ENCODE measurements at places on chromosomes 13 and 19.

GRCh38 chr13:59880468-59880867 lies 283.3 kb downstream of the DIAPH3 start:
- no peak for DNase-seq

DNA sequence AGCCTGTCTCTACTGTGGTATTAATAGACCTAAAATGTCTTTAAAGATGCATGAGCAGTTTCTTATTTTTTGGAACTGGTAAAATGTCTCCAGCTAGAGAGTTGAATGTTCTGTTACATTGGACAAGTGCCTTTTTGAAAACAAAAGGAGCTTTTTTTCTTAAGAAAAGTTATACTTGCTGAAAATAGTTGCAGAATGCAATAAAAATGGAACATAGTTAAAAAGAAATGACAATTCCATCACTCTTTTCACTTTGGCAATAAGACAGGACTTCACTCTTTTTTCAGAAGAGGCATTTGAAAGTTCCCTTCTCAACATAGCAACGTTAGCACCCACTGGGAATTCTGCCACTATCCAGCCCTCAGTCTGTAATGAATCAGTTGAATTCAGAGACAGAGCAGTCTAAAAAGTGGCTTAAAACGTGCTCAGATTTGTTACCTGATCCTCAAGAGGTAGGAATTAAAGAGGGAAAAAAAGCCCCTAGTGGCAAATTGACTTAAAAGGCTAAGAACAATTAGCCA lies 10.1 kb downstream of the RGCC start:
- peak; percentile 14 for DNase-seq

GRCh38 chr13:94968040-94968756 lies 255.9 kb upstream of the SOX21 start:
- no peak for DNase-seq

DNA sequence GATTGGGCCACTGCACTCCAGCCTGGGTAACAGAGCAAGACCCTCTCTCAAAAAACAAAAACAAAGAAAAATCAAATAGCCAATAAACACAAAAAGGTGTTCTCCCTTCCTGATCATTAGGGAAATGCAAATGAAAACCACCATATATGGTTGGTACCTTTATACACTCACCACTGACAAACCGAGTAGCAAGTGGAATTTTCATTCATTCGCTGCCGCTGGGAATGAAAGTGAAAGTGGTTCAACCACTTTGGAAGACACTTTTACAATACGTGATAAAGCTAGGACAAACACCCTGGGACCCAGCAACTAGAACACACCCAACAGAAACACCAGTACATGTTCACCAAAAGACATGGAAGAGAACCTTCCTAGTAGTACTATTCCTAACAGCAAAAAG lies 21.0 kb downstream of the GRIK5 start:
- DNase-seq = peak; percentile 26

- no peak for DNase-seq
Measured at GRCh38 chr13:32969516-32969941, 46.7 kb upstream of the KL start.

GRCh38 chr13:111552891-111553655 lies 232.6 kb downstream of the TEX29 start:
- DNase-seq = no peak

GRCh38 chr13:26561651-26562511 lies 4.4 kb downstream of the WASF3 start:
- no peak for DNase-seq

DNA sequence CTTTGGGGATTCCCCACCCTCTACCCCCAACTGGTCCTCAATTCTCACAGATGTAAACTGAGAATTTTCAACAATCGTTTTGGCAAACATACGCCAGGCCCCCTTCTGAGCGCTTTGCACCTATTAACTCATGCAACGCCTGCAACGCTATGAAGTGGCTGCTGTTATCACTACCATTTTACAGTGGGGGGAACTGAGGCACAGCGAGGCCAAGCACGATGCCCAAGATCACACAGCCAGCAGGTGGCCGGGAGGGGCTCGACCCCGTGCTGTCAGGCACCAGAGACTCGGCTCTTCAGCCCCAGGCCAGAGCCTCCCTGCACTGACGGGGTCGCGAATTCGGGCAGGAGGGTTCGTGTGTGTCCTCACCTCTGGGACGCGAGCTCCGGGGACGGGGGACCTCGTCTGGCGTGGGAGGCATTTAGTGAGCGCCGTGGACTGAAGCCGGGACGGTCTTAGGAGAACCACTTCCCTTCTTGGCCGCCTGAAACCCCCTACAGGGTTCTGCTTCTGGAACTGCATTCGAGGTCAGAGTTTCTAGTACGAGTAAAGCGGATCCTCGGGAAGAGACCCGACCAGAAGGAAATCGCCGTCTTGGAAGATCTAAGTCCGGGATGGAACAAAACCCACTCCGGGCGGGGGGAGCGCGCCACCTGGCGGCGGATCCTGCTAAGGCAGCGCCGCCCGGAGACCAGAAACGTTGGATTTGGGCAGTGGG lies 21.0 kb downstream of the ZNF114 start:
- peak; percentile 57 for DNase-seq

DNA sequence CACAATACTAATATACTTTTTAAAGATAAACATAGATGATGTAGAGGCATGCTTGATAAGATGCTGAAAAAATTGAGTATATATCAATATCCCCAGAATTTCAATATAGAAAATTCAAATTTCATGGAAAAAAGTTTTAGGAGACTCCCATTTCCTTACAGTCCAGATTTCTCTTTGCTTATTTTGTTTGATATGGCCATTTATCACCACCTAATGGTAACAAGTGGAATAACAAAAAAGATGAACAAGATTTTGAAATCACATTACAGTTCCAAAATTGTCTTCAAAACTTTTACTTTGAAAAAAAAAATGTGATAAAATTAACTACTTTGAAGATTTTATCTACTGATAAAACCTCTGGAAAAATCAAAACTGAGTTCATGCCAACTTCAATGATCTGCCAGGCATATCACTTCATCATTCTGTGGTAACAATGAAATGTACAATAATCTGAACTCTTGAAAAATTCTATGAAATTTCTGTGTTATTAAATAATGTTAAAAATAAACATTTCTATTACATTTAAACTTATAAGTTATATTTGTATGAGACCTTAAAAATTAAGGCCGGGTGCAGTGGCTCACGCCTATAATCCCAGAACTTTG lies 17.5 kb downstream of the MIPEP start:
- DNase-seq = peak; percentile 16

GRCh38 chr13:75694722-75695121 lies 58.6 kb downstream of the LMO7 start:
- DNase-seq = no peak

DNA sequence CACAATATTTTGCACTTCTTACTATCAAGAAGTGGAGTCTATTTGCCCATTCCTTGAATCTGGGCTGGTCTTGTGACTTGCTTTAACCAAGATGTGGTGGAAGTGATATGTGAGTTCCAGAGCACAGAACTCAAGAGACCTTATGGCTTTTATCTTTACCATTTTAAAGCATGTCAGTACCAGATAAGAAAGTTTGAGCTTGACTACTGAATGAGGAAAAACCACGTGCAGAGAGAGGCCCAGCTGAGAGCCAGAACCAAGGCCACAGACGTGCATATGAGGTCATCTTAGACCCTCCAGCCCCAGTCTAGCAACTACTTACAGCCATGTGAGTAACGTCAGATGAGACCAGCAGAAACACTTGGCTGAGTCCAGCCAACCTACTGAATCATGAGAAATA lies 6.3 kb upstream of the CDK8 start:
- no peak for DNase-seq

DNA sequence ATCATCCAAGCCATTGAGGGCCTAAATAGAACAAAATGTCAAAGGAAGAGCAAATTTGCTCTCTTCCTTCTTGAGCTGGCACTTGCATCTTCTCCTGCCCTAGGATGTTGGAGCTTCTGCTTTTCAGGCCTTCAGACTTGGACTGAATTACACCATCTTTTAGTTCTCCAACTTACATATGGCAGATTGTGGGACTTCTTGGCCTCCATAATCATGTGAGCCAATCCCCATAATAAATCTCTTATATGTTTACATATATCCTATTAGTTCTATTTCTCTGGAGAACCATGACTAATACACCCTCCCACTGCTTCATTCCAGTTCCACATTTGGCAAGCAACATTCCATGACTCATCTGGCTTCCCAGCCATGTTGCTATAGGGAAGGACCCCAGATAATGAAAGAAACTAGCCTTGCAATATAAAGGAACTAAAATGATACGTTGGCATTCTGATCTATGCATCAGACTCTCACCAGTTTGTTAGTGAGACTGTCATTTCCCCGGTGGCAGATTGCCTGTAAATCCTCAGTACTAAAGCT lies 11.0 kb upstream of the ACOD1 start:
- DNase-seq = no peak

GRCh38 chr13:108276060-108276459 lies 6.5 kb downstream of the TNFSF13B start:
- no peak for DNase-seq

GRCh38 chr19:21352830-21353229 lies 6.0 kb upstream of the ZNF738 start:
- DNase-seq = no peak

DNA sequence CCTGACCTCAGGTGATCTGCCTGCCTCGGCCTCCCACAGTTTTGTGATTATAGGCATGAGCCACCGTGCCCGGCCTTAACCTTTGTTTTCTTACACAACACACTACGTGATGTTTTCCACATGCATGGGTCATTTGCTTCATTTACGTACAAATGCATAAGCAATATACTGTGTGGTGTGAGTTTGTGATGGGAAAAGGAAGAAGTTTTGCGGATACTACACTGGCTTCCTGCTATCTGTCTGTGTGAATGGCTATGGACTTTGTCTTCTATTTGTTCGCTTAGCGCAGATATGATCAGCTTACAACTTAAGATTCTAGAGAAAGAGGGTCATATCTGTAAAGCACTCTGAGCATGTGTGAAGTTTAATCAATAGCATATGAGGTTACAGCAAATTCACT lies 5.5 kb upstream of the ALOX5AP start:
- no peak for DNase-seq

GRCh38 chr13:45872566-45872965 lies 21.0 kb upstream of the SIAH3 start:
- DNase-seq = no peak

DNA sequence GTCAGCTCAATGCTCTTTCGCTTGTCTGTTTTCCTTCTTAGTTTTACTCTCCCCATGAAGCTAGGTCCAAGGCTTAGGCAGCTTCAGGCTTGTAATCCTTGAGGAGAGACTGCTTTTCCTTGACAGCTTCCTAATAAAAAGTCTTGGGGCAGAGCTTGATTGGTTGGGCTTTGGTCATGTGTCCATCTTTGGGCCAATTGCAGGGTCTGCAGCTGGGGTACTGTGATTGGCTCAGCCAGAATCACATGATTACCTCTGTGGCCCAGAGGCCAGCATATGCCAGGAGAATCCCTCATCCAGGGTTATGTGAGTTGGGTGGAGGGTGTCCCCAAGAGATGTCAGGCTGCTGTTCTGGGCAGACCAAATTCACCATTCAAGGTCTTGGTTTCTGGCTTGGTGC lies 8.1 kb downstream of the KLK1 start:
- DNase-seq = no peak

DNA sequence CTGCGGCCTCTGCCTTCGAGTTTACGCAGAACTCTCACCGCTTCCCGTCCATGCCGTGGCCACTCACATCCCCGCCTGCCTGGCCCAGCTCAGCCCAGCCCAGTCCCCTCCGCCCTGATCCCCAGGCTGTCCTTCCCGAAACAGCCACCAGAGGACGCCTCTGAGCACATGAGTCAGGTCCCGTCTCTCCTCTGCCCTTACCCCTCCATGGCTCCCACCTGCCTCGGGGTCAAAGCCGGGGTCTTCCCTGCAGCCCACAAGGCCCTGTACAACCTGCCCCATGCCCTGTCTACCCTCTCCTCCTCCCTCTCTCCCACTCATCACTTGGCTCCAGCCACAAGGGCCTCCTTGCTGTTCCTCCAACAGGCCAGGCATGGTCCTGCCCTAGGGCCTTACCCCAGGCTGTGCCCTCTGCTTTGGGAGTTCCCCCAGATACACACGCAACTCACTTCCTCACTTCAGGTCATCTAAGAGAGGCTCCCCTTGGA lies 8.1 kb upstream of the SEMA6B start:
- peak; percentile 63 for DNase-seq

GRCh38 chr13:99282264-99283231 lies 24.4 kb upstream of the GPR18 start:
- DNase-seq = peak; percentile 65

GRCh38 chr19:18784786-18785120 lies 6.4 kb downstream of the COMP start:
- no peak for DNase-seq

- DNase-seq = no peak
Measured at GRCh38 chr13:80195649-80196048, 145.3 kb downstream of the SPRY2 start.

- no peak for DNase-seq
Measured at GRCh38 chr13:100650326-100650725, 24.3 kb downstream of the TMTC4 start.

DNA sequence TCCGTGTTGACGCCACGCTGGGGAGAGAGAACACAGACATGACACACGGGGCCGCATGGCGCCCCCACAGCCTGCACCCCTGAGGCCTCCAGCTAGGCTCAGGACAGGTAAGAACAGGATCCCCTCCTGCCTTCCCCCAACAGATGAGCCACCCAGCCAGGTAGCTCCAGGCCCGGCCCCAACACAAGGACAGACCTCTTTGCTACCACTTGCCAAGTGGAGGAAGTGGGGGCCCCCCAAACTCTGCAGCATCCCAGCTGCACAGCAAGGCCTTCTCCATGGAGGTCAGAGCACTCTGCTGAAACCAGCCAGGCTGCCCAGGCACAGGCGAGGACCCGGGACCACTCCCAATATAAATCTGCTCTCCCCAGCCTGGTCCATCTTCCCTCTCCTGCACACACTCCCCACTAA lies 31.5 kb downstream of the PEPD start:
- no peak for DNase-seq

- DNase-seq = no peak
Measured at GRCh38 chr19:13998426-13998825, 7.7 kb downstream of the RFX1 start.

GRCh38 chr13:74464670-74465069 lies 330.5 kb upstream of the KLF12 start:
- DNase-seq = no peak

GRCh38 chr13:98050041-98050466 lies 92.8 kb upstream of the FARP1 start:
- DNase-seq = no peak

DNA sequence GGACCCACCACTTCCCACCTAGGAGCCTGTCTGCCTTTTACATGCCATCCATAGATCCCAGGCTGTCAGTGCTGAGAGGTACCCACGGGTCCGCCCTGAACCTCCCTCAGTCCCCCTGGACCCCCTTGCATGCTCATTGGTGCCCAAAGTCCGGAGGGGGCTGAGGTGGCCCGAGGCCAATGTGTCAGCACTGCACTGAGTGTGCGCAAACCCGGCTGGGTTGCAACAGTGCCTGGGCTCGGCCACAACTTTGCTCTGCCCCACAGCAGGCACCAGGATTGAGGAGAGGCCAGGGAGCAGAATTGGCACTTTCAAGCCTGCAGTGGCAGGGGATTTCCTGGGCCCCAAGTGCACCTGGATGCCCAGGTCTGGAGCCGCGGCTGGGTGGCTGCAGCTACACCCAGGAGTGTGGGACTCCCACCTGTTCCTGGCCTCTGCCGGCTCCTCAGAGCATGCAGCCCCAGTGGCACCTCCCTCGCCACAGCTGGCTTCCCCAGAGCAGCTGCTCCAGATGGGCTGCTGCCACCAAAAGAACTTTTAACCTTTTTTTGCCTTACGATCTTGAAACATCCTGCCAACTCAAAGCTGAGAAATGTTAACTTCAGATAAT lies 837.0 kb downstream of the SLITRK6 start:
- no peak for DNase-seq

- DNase-seq = no peak
Measured at GRCh38 chr13:76795701-76796695, 90.2 kb downstream of the KCTD12 start.

Measured in CD4-positive, alpha-beta T cell treated with Interleukin-10 for 1 hour (primary cell).